ENCODE measurements at places on chromosomes 1 and 21.
A peak's percentile ranks its signal among the peaks of the same experiment; 100 is the strongest.

- DNase-seq, result no peak
These were observed 83.7 kb upstream of the KAZN start for GRCh38 chr1:14514739-14515138.

DNA sequence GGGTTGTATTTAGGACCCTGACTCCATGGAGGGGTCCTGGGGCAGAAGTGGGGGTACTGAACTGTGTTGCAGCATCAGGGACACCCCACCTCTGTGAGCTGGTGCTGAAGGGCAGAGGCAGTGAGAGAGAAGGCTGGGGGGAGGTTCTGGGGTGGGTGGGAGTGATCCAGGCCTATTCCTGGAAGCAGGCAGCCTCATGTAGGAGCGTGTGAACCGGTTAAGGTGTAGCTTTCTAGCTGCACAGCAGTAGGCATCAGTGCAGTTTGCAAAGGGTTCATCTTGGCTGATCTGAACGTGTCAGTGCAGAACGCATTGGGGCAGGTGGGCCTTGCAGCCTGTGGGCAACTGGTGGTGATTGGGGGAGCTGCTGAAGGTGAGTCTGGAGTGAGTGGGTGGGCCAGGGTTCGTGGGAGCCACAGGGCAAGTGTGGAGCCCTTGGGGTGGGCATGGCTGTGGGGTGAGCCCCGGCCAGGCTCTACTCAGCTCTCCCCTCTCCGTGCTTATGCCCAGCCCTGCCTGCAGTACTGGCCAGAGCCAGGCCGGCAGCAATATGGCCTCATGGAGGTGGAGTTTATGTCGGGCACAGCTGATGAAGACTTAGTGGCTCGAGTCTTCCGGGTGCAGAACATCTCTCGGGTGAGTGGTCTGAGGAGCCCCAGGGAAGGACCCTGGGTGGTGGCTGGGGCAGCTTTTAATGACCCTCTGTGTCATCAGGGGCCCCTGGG lies 86.7 kb downstream of the PTPRU start:
- DNase-seq, result no peak

DNA sequence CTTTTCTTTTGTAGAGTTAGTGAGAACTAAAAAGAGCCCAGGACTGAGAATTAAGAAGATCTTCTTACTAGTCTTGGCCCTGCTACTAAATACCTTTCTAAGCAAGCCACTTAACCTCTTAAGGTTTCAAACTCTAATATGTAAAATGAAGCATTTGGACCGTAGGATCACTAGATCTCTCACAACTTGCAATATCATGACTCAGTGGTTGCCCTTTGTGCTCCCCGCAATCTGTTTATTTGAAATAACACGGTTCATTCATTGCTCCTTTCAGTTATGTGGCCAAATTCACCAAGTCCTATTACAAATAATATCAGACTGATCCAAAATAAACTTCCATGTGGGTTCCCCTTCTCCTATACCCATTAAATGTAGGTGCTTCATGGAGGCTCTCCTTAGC lies 10.8 kb downstream of the PALMD start:
- DNase-seq, result no peak

- no peak for DNase-seq
These were observed 45.8 kb upstream of the RGS1 start for GRCh38 chr1:192529811-192530210.

DNA sequence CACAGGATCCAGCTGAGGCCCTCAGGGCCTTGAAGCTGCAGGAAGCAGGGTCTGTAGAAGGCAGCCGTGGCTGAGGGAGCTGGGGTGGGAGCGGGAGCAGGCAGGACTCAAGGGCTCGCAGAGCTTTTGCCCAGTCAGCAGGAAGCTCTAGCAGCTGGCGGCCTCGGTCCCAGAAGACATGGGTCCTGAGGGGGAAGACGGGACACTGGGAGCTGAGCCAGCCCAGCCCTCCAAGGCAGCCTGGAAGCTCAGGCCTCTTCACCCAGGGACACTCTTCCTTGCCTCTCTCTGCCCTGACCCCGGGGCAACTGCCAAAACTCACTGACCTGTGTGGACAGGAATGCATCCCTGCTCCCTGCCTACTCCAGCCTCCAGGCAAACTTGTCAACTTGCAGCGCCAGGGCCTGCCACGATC lies 8.9 kb downstream of the ADGRB2 start:
- DNase-seq, result peak; percentile 77

DNA sequence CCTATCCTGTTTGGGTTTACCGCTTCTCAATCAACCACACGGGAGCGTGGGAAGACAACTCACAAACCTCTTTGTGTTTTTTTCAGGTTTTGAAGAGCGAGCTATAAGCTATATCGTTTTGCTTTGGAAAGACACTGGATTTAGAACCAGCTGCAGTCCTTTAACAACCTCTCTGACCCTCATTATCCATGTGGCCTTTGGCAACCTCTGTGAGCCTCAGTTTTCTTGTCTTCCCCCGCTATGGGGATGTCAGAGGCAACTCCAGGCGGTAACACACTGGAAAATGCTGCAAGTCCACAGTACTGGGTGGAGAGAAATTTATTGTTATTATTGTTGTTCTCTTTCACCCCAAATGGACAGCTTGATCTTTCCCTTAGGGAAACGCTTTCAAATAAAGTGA lies 100.0 kb downstream of the ETS2 start:
- no peak for DNase-seq

DNA sequence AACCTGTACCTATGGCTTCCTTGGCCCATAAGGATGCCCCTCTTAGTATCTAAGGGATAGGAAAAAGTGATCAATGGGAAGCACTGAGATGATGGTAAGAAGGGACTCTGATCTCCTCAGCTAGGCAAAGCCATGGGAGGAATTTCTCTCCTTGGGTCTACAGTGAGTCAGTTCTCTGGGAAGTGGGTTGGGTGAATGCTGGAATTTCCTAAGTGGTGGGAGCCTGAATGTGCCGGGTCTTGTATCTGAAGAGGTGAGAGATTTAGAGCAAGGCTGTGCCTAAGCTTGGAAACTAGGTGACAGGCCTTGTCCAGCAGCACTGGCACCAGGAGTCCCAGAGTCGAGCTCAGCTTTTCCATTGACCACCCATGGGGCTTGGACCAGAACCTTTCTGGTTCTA lies 96.3 kb upstream of the SLC2A1 start:
- no peak for DNase-seq

GRCh38 chr1:183467687-183468086 lies 4.6 kb upstream of the SMG7 start:
- DNase-seq, result no peak

DNA sequence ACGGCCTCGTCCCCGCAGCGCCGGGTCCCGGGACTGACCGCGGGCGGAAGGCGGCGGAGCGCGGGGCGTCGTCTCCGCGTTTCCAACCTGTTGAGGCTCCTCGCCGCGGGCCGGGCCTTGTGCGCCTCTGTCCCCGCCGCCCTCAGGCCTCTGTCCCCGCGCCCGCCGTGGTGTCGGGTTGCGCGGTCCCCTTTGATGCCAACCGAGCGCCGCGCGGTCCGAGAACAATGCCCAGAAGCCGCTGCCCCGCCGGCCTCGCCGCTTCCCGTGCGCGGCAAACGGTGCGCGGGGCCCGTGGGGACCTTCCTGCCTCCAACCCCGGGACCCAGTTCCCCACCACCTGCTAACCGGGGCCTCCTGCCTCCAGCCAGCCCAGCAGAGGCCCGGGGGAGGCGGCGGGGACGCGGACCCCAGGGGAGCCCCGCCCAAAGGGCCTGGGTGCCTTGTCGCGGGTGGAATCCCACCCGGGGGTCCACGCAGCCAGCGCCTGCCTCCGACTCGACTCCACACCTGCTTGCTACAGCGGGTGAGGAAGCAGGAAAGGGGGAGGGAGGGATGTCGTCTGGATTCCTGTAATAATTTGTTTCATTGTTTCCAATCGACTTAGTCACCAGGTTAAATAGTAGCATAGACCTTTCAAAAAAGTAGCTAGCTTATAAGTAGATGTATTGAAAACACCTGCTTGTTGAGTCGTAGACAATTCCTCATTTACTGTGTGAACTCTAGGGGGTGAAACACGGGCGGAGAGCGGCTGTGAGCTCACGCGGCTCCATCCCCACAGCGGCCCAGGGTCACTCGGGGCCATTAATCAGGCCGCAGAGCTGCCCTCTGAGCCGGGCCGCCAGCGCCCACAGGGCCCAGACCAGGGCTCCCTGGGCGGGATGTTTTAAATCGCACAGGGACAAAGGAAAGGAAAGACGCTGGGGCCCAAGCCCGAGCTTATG lies 1.1 kb downstream of the COL18A1 start:
- no peak for DNase-seq

DNA sequence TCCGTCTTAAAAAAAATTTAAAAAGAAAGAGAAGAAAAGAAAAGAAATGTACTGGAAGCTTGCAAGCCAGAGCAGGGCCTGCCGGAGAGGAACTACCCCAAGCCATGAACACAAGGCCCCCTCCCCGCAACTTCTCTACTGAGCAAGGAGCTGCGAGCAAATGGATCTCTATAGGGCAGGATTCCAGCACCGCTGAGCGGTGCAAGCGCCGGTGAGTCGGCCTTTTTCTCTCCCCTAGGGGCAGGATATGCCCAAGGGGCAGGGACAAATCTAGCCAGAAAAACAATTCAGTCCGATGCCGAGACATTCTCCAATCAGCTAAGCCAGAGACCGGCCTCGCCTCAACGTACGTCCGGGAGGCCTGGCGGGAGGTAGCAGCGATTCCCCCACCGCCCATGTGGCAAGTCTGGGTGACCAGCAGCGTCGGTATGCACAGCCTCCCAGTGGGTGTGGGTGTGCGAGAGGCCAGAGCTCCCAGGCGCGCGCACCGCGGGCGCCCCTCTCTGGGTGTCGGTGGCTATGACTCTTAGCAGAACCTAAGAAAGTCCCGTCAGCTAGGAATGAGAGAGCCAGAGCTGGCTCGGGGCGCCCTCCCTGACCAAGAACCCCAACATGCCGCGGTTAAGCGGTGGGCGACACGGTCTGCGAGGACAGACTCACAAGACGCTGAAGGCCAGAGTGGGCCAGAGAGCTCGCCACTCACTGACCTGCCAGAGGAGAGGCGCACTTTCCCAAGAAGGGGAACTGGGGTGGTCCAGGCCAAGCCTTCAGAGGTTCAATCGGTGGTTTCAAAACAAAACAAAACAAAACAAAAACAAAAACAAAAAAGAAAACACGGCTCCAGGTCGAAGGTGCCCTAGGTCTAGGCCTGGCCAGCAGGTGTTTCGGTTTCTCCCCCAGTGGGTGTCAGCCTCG lies 1.9 kb downstream of the CSMD2 start:
- peak; percentile 94 for DNase-seq

DNA sequence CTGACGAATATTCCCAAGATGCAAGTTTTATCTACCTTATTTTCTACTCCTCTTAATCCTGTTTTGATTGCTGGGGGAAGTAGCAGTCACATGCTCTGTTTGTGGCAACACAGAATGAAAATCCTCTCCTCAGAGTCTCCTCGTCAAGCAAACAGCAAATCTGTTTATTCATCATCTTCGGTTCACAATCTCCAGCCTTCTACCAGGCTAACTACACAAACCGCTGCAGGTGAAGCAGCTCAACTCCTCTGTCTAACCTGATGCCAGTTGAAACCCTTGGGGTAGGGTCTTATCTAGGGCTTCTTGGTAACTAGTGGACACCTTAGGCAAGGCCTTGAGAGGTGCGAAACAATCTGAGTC lies 91.0 kb downstream of the SIPA1L2 start:
- no peak for DNase-seq

DNA sequence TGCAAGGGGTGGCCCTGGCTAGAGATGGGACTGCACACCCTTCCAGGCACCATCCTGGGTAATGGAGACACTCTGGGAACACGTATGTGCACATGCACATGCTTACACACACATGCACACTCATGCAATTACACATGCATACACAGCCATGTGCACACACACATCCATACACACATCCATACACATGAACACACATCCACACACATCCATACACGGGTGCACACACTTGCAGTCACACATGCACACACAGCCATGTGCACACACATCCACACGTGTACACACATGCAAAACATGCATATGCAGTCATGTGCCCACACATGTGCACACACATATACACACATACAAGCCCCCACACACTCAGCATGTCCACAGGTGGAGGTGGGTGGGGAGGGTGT lies 22.3 kb upstream of the POFUT2 start:
- DNase-seq, result no peak

DNA sequence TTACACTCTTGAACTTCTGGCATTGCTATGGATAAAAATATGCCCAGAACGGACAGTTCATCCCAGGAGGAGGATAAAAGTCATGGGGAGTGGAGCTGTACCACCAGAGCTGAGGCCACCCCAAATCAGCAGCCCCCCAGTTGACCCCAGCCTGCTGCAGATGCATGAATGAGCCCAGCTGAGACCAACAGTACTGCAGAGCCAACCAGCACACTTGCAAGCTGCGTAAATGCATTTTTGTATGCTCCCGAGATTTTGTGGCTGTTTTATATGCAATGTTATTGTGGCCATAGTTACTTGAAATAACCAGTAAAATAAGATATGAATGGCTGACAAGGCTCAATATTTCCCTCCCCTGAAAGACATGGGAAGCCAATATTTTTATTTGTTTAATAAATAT lies 264.6 kb downstream of the DUSP10 start:
- no peak for DNase-seq

GRCh38 chr1:198627436-198628066 lies 11.3 kb upstream of the PTPRC start:
- DNase-seq, result no peak

- no peak for DNase-seq
These were observed 1.8 kb downstream of the FHL3 start for GRCh38 chr1:38003261-38004250.

GRCh38 chr1:9900142-9901043 lies 9.7 kb downstream of the CTNNBIP1 start:
- no peak for DNase-seq
